ENCODE measurements at places on chromosomes 12 and 14.
A peak's percentile ranks its signal among the peaks of the same experiment; 100 is the strongest.

DNA sequence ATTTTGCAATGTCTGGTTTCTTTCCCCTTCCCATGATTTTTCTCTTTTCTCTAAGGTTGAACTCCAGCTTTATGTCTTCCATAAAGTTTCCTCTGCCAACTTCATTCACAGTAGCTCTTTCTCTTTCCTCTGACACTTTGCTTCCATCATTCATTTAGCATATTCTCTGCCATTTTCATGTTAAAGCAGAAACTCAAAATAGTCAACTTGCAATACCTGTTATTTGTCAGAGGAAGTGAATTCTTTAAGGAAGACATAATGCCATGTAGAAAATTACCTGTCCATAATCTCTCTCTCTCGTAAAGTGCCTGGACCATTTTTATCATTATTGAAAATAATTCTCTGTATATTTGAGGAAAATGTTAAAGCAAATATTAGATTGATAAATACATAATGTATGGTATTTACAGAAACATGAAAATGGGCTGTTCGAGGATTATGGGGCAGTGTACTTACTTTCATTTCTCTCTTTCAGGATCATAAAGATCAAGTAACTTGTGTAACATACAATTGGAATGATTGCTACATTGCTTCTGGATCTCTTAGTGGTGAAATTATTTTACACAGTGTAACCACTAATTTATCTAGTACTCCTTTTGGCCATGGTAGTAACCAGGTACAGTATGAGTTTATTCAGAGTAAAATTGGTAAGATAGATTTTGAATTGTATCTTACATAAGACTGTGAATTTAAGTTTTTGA is 12.6 kb downstream of the NEDD1 start:
- DNase-seq: no peak

DNA sequence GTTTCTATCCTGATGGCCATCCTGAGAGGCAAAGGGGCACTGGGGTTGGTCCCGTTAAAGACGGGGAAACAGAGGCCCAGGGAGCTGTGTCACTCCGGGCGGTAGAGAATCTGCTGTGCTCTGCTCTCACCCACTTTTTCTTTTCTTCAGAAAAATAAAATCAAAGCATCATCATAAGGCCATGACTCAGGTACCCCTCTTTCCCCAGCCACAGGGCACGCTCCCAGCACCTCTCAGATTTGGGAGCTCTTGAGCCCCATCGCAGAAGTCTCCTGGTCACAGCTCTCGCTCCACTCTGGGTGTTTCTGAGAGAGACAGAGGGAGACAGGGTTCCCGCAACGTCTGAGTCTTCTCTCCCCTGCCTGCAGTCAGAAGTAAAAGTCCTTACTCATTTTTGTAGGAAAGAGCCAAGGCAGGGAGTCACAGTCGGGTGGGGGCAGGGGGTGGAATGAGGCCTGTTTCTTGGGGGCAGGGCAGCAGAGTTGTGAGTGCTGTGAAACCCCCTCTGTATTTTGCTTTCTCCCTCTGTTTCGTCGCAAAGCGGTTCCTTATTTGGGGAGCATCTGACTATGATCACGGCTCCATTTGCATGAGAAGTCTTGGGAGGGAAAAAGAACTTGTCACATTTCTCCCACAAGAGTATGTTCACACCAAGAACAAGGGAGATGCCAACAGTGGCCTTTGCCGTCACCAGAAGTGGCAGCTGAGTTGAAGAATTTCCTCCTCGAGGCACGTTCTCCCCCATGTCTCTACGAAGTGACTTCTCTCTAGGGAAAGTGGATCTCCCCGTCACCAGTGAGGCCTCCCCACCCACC is 139.0 kb downstream of the BCL11B start:
- no peak for DNase-seq

- no peak for DNase-seq
These were observed 13.2 kb upstream of the GALNT9 start for GRCh38 chr12:132342251-132343227.

GRCh38 chr12:119381471-119382235 is 47.1 kb downstream of the CCDC60 start:
- no peak for DNase-seq

- DNase-seq: no peak
These were observed 420.7 kb downstream of the DAD1 start for GRCh38 chr14:22168092-22168955.

DNA sequence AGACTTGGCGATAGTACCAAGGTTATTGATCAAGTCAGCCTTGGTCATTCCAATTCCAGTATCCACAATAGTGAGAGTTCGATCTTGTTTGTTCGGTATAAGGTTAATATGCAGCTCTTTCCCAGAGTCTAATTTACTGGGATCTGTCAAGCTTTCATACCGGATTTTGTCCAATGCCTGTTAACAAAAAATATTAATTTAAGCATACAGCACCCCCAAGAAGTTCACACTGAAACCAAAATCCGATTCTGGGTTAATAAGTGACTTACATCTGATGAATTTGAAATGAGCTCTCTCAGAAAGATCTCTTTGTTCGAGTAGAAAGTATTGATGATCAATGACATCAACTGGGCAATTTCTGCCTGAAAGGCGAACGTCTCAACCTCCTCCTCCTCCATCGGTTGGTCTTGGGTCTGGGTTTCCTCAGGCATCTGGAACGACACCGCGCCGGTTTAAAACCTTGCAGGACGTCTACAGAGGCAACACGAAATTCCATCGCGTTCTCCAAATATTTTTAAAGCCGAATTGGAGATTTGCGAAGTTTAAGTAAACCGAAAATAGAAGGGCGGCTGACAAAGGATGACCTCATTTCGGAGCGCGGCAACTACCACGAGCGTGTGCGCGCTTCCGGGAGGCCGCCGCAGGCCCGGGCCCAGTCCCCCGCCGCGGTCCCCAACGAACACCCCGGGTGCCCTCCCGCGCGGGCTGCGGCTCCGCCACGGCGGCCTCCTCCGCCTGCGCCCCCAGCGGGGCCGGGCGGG is 716 bp downstream of the HSP90AA1 start:
- peak; percentile 76 for DNase-seq

- no peak for DNase-seq
These were observed 280.5 kb downstream of the FBXL14 start for GRCh38 chr12:1313906-1314305.

DNA sequence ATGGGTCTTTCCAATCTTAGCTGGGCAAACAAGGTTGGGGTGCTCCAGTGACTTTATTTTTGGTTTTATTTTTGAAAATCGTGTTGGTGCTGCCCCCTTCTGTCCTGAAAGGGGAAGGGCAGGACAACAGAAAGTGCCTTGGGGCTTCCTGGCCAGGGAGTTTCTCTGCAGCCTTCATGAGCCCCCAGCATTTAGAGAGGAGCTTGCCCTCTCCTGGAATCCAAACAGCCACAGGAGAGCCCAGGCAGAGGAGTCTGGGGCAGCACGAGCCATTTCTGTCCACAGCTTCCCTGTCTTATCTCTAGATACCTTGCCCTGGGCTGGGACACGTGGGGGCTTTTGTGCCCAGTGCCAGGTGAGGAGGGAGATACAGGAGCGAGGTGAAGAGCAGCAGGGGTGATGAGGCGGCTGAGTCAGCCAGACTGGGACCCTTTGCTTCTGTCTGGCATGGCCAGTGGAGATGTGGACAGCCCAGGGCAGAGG is 4.4 kb upstream of the C1RL start:
- peak; percentile 49 for DNase-seq

DNA sequence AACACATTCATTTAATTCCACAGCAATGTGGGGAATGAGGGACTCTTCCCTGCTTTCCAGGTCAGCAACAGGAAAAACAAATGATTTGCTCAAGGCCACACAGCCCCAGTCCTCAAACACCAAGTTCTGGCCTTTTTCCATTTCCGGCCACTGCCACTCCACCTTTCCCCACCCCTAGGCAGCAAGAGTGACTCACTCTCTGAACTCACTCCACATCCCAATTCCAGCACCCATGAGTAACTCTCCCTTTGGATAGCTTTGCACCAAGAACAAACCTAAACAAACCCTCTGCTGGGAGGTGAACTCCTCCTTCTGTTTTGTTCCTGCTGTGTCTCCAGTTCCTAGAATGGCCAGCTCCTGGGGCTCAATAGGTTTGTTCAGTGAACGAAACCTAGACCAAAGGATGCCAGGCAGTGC is 30.4 kb upstream of the PLEKHG6 start:
- DNase-seq: no peak

DNA sequence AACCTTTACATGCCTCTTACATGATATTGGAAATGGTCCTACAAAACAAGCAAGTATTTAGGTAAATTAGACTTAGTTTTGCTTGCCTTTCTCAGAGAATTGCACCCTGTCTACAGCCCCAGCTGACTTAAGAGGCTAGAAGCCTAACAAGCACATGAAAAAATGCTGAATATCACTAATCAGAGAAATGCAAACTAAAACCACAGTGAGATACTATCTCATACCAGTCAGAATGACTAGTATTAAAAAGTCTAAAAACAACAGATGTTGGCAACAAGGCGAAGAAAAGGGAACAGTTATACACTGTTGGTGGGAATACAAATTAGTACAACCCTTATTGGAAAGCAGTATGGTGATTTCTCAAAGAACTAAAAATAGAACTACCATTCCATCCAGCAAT is 103.8 kb downstream of the EGLN3 start:
- DNase-seq: no peak

GRCh38 chr14:71430678-71431376 is 501.4 kb upstream of the RGS6 start:
- no peak for DNase-seq

- DNase-seq: no peak
These were observed 468.0 kb upstream of the SYT1 start for GRCh38 chr12:78396538-78396937.

- no peak for DNase-seq
These were observed 1.0 kb downstream of the RTL1 start for GRCh38 chr14:100902295-100903133.

DNA sequence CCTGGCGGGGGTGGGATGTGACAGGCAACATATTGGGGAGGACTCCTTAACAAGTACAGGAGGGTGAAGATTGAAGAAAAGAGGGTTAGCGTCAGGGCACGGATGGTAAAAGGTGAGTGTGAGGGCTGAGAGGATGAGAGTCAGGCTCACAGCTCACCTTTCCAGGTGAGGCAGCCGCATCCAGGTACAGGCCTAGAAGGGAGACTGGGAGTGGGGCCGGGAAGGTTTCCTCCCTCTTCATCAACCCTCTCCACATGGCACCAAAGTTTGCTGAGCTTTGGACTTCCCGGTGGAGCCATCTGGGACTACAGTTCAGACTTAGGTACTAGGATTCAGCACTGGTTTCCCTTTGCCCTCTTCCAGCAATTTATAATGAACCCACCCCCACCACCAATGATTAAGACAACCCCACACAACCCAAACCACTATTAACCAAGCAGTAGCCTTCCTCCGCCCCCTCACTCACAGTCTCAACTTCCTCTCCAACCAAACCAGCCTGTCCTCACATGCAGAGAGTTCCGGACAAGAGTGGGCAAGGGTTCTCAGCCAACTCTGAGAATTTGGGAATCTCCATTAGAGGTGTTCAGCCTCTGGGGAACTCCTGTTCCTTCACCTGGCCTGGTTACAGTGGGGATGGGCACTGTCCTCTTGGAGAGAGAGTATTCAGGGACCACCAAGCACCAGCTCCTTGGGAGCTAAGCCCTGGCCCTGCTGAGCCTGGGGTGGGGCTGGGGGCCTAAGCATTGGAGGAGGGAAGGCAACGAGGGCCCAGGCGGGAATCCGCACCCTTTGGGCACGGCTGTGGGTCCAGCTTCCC is 2.4 kb upstream of the HOXC4 start:
- no peak for DNase-seq

DNA sequence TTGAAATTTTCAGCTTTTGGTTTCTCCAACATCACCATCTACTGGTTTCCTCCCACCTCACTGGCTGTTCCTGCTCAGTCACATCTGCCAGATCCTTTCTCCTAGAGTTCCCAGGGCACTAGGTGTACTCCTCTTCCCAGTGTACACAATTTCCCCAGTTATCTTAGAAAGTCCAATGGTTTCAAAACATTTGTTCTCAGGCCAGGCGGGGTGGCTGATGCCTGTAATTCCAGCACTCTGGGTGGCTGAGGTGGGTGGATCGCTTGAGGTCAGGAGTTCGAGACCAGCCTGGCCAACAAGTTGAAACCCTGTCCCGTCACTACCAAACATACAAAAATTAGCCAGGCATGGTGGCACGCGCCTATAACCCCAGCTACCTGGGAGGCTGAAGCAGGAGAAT is 60.7 kb downstream of the SPPL3 start:
- no peak for DNase-seq

DNA sequence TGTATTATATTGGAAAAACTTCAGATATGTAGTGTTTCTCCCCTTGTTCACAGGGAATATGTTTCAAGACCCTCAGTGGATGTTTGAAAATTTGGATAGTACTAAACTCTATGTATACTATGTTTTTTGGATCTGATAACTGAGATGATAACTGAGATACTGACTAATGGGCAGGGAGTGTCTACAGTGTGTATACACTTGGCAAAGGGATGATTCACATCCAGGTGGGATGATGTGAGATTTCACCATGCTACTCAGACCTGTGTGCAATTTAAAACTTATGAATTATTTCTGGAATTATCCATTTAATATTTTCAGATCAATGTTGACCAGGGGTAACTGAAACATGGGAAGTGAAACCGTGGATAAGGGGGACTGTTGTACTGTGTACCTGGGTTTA is 13.8 kb downstream of the RAD51B start:
- no peak for DNase-seq

DNA sequence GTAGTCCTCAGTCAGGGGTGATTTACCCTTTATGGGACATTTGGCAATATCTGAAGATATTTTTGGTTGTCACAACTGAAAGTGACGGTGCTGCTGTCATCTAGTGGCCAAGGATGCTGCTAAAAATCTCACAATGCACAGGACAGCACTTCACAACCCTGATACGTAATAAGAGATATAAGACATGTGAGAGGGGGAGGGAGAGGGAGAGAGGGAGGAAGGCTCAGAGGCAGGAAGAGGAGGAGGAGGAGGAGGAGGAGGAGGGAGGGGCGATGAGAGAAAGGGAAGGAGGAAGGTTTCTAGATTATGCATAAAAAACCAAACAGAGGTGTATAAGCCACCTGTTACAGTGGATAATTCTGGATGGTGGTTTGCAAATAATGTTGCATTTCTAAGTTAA is 14.3 kb downstream of the MYL2 start:
- no peak for DNase-seq

GRCh38 chr12:52147367-52147963 is 44.3 kb downstream of the KRT80 start:
- DNase-seq: no peak

Data from CD4-positive, alpha-beta T cell treated with Interleukin-4 for 1 hour (primary cell).